ENCODE measurements at places on chromosomes 1 and 21.
A peak's percentile ranks its signal among the peaks of the same experiment; 100 is the strongest.

DNA sequence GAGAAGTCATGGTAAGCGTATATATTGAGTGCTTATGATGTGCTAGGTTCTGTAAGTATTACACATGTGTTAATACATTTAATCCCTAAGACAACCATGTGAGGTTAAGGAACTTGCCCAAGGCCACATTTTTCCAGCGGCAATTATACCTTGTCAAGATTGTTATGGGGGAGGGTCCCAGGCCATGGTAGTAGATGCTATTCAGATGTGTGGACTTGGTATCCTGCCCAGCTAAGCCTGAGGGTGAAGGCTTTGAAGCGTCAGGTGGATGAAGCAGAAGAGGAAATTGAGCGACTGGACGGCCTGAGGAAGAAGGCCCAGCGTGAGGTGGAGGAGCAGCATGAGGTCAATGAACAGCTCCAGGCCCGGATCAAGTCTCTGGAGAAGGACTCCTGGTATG lies 3.6 kb upstream of the TUFT1 start:
- no peak for DNase-seq

DNA sequence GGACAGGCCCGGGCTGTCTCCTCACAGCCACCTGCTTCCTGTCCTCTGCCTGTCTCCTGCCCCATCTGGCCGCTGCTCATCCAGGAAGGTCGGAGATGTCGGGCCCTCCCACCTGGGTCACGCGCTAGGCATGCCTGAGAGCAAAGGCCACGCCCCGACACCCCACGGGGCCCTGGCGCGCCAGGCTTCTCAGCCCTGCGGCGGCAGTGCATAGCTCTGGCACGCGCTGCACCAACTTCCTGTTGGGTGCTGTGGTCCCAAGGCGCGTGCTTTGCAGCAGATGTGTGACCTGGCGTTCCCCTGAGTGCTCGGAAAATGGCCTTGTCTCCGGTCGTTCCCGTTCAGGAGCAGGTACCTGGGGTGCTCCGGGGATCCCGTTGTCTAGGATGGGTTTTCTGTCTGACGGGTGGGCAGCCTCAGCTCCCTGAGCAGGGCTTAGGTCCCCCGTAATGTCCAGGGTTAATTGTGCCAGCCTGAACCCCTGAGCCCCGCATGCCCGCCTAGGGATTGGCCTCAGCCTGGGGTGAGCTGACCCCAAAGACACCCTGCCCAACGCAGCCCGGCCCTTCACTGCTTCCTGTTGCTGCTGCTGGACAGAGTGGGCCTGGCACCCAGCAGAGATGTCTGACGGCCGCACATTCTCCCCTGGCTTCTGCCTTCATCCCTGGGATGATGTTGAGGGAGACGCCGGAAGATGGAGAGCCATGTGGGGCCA lies 19.4 kb upstream of the KCNAB2 start:
- DNase-seq = peak; percentile 84

GRCh38 chr1:92754000-92754718 lies 30.7 kb downstream of the EVI5 start:
- no peak for DNase-seq

GRCh38 chr1:25802915-25803314 lies 2.9 kb downstream of the SELENON start:
- no peak for DNase-seq

Data from sciatic nerve (tissue), 2 donors.